ENCODE measurements at places on chromosomes 2 and 18.

GRCh38 chr18:63079114-63079513 lies 240.5 kb downstream of the BCL2 start:
- DNase-seq = no peak

DNA sequence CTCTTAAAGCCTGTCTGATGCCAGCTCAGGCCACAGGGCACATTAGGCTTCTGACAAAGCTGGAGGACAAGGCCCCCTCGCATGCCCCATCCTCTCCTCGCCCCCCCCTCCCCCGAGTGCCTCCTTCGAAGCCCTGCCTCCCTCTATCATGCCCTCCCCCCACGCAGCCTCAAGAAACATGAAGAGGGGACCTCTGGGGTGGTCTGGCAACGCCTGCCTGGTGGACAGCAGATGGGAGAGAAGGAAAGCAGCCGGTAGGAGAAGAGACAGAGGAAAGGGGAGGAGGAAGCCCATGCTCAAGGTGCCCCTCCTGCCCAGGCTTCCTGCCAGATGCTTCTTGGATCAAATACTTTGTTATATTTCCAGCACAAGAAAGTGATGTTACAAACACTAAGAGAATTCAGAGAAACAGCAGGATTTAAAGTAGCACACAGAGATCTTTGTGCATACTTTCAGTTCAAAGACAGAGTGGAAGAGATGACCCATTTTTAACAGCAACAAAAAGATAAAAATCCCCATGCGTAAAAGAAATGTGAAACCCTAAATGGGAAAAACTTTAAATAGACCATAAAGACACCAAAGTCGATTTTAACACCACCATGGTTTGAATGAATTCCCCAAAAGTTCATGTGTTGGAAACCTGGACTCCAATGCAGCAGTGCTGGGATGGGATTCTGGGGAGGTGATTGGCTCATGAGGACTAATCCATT lies 19.0 kb downstream of the BOK start:
- no peak for DNase-seq

DNA sequence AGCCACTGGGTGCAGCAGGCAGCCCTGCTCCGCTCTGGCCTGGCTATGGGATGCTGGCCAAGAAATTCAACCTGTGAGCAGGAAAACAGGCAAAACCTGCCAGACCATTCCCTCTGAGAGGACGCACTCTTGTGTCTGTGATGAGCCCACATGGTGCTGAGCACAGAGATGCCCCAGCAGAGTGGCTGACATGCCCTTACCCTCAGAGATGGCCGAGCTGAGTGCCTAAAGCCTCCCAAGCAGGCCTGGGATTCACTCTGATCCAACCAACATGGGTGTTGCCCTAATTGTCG lies 34.3 kb upstream of the TAF1B start:
- DNase-seq = peak; percentile 42

DNA sequence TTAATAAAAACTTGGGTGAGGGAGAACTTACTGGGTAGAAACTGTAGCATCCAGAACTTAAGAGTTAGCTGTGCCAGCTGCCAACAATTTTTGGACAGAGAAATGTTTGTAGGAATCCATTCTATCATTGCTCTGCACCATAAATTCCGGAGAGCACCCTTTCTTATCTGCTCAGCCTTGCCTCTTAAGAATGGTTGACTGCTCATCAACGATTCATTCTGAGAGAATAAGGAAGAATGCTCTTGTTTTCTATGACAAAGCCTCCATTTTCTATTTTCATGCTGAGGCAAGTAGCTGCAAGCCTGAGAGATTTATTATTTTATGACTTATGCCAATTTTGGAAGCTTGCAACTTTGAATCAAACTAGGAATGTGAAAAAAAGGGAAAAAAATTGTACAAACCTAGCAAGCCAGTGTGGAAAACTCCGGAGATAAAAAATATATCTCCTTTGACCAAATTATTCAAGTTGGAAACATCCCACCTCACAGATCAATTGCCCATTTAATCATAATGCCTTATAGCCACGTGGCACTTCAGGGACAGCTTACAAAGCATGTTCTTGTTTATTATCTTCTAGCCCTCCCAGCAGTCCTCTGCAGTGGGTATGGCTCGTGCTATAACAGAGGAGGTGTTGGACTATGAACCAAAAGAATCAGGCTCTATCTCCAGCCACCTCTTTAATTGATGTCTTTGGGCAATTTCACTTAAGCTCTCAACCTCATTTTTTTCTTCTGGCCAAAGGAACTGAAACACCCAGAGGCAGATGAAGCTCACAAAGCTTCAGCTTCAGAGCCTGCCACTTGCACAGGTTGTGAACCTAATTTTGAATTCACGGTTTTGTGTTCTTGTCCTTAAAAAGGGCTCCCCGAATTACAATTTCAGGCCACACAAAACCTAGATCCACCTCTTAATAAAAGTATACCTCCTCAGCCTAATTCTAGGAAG lies 40.9 kb upstream of the ATL2 start:
- DNase-seq = no peak

GRCh38 chr2:48131539-48132270 lies 225.4 kb upstream of the FBXO11 start:
- DNase-seq = no peak

- DNase-seq = no peak
Observed at GRCh38 chr2:68765739-68766375, 31.2 kb downstream of the ARHGAP25 start.

GRCh38 chr18:12461326-12461725 lies 53.6 kb downstream of the PRELID3A start:
- no peak for DNase-seq

- DNase-seq = no peak
Observed at GRCh38 chr2:96256611-96257113, 9.1 kb downstream of the TMEM127 start.

- DNase-seq = no peak
Observed at GRCh38 chr18:37429791-37430190, 135.8 kb downstream of the CELF4 start.

DNA sequence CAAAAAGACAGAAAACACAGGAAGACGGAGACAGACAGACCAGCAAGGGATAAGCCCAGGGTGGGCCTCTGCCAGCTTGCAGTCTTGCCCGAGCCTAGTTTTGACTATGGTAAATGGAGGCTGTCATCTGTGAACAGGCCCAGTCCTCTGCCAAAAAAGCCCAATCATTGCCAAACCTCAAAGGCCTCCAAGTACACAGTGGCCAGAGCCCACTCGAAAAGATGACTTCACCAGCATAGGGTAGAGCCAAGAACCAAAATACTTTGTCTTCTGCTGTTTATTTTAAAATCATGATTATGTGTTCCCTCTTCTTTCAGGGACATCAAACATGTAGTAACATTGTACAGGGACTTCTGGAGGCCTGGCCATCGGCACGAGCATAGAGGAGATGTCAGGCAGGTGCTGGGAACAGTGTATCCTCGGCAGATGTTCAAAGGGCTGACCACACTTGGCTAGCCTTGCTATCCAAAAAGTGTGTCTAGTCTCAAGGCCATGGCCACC lies 66.0 kb downstream of the TTC32 start:
- no peak for DNase-seq

DNA sequence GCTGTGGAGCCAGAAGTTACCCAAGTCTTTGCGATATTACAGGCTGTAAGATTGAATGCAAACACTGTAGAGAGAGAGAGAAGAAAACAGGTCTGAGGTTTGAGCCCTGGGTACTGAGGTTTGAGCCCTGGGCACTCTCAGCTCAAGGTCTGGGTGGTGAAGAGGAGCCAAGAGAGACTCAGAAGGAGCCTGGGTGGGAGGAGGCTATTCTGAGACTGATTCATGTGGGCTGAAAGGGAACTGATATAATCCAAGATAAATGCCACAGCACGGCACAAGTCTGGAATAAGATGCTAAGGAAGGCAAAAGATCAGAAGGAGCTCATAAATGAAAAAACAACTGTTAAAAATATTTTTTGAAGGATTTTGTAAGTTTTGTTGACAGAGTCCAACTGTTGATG lies 407.6 kb upstream of the HS6ST1 start:
- no peak for DNase-seq

- DNase-seq = no peak
Observed at GRCh38 chr2:217085543-217085942, 225.7 kb upstream of the TNP1 start.

DNA sequence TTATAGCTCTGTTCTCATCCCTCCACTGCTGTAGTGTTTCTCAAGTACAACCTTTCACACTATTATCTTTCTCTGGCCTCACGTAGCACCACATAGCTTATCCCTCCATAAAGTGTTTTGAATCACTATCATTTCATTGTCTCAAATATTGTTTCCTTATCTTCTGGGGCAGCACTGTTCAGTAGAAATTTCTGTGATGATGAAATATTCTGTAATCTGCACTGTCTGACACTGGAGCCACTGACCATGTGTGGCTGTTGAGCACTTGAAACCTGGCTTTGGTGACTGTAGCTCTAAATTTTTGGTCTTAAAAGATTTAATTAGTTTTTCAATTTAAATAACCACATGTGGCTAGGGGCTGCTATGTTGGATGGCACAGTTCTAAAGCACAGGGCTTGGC lies 78.9 kb downstream of the CPS1 start:
- DNase-seq = no peak

GRCh38 chr2:19435815-19436214 lies 77.4 kb upstream of the OSR1 start:
- no peak for DNase-seq

DNA sequence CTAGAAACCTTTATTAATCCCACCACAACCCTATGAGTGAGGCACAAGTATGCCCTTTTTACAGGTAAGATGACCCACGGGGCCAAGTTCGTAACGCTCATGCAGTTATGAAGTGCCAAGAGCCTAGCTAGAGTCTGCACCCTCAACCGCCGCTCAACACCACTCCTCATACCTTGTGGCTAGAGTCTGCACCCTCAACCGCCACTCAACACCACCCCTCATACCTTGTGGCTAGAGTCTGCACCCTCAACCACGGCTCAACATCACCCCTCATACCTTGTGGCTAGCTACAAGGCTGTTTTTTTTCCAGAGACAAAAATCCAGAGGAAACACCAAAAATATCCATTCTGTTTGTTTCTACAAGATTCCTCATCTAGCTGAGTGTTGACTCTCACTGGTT lies 4.6 kb downstream of the TXNL4A start:
- no peak for DNase-seq

- no peak for DNase-seq
Observed at GRCh38 chr2:82819951-82820350, 1639.1 kb downstream of the SUCLG1 start.

DNA sequence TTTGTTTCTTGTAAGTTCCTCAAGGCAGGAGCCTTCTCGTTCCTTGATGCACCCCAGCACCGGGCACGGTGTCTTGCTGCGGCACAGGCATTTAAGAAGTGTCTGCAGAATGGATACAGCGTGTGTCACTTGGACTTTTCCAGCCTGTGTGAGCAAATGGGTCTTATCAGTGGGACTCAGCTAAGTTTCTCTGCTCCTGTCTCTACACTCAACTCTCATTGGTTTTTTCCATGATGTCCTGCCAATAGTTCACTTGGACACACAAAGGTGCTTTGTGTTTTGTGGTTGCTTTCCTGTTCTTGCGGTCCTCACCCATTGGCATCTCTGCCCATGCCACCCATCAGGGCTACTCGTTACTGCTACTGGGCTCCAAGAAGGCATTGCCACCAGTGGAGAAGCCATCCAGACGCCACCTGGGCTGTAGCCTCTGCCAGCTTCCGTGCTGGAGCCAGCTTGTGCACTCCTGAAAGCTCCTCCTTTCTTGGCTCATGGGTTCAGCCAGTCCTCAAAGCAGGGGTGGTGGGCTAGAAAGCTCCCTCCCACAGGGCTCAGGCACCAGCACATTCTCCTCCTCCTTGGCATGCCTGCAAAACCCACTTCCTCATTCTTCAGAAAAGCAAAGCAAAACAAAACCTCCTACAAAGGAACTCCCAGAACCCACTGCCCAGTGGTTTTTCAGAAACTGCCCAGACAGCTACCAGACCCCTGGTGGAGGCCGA lies 41.4 kb downstream of the IL1R2 start:
- DNase-seq = no peak

DNA sequence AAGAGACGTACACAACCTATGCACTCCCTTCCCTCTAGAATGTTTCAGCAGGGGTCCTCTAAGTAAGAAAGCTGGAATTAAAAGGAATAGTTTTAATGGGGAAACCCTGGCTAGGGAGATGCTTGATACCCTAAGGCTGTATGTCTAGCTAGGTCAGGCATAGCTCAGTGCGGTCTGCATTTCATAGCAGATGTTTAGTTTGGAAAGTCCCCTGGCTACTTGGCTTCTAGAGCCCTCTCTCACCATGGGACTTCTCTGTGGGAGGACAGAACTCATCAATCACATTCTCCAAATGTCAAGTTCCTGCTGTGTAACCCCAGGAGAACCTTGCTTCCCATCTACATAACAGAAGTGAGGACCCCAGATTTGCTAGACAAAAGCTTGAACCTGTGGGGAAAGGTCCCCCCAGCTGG lies 24.1 kb upstream of the ANXA4 start:
- DNase-seq = no peak

GRCh38 chr18:46214435-46214834 lies 110.2 kb downstream of the HAUS1 start:
- DNase-seq = no peak

GRCh38 chr2:237403024-237403882 lies 10.7 kb downstream of the COL6A3 start:
- no peak for DNase-seq

- DNase-seq = peak; percentile 1
Observed at GRCh38 chr2:59584958-59585357, 968.5 kb downstream of the BCL11A start.

DNA sequence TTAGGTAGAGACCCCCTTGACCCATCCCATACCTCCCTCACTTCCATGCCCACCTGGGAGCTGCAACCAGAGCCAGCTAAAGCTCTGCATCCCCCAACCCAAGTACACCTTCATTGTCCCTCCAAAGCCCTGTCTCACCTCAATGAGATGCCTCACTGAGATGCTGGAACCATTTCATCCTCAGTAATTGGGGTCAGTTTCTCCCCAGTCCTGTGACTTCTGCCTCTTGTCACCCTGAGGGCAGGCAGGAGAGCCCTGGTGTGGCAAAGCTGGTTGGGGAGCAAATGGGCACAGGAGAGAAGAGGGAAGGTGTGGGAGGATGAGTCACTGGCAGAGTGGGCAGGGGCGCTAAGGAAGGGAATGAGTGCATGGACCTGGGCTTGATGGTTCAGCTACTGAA lies 27.9 kb upstream of the NT5DC4 start:
- no peak for DNase-seq

DNA sequence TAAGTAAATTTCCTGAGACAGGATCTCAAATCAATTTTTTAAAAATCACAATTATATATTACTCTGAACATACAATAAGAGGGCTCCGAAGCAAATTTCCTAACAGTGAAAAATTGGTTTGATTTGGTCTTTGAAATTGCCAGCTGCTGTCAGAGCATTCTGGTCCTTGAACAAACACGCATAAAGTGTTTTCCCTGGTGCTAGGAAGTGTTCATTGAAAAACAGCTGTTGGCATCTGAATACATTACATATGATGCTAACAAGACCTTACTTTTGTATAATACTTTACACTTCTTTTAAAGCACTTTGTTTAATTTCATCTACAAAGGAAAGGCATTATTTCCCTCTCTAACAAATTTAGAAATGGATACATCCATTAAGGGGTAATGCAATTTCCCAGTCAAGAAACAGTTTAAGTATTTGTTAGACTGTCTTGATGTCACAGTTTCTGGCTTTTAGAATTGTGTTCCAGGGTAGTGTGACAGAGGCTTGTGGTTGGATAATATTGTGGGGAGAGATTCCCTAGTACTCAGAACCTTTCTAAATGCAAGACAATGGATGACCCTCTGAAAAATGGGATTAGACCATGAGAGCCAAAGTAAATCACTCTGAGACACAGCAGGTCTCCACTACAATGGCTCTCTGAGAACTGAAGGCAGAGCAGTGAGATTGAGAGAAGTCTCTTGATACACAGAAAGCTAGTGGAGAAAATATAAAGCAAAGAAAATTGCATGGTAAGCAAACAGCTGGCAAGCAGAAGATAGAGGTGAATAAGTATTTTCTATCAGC lies 299.0 kb downstream of the TRIB2 start:
- DNase-seq = peak; percentile 76
